Amniotic stem cell (primary cell): ENCODE measurements at places on chromosomes 13 and 19.

GRCh38 chr19:56946159-56946558, 105.6 kb upstream of the PEG3 start:
- DNase-seq, result no peak

DNA sequence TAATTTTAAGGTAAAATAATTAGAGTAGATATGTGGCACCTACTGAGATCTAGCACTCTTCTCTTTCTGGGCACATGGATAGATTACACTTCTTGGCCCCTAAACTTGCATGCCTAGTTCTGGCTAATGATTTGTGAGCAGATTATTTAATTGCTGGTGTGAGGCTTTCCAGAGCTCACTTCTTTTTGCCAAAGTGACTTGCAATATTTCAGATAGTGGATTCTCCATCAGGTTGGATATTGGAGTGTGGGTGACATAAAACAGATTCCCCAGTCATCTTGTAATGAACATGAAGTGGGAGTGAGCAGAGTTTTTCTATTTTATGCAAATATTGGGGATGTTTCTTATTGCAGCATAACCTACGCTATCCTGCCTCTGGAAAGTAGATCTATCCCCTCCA, 247.9 kb downstream of the KLF5 start:
- DNase-seq, result no peak

DNA sequence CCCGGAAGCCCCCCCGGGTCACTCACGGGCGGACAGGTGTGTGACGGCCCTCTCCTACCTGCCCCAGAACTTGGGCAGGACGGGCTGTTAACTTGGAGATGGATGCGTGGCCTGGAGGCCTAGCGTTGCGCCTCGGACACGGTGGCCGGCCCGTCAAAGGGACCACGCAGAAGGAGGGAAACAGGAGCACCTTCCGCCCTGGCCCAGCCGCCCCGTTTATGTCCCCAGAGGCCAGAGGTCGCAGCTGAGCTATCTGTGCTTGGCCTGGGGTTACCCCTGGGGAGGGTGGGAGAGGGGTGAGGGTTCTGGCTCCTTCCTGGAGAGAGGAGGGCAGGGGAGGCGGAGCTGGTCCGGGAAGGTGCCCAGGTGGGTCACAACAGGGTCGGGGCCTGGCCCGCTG, 35.6 kb downstream of the GADD45B start:
- DNase-seq, result no peak

DNA sequence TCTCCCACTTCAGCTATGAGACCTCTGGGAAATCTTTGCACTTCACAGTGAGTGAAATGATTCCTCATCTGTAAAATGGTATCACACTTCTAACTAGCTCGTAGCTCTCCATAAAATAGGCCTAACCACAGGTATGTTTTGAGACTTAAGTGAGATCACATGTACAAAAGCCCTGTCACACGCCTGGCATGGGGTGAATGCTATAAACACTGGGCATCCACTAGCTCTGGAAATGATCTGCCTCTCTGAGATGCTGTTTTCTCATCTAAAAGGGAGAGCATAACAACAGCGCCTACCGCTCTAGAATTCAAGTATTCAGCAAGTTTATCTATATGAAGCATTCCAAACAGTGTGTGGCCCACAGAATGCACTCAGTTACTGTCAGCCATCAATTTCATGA, 2.2 kb downstream of the AKT2 start:
- DNase-seq, result no peak

- no peak for DNase-seq
Observed at GRCh38 chr13:113650275-113650674, 7.7 kb downstream of the ATP4B start.

DNA sequence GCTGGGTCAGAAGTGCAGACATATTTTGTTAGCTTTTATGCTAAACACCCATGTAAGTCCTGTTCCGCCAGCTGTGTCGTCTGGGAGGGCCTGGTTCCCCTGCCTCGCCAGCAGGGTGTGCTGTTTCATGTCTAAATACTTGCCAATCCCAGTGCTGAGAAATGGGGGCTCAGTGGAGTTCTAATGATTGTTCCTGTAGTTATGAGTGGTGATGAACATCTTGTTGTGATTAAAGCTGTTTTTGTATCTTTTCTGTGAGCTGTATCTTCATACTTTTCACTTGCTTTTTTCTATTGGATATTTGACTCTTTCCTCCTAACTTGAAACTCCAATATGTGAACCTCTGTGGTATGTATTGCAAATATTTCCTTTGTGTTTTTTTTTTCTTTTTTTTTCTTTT, 32.7 kb downstream of the KDM4B start:
- DNase-seq, result no peak

- no peak for DNase-seq
Observed at GRCh38 chr19:7552781-7553180, 17.3 kb downstream of the PNPLA6 start.

DNA sequence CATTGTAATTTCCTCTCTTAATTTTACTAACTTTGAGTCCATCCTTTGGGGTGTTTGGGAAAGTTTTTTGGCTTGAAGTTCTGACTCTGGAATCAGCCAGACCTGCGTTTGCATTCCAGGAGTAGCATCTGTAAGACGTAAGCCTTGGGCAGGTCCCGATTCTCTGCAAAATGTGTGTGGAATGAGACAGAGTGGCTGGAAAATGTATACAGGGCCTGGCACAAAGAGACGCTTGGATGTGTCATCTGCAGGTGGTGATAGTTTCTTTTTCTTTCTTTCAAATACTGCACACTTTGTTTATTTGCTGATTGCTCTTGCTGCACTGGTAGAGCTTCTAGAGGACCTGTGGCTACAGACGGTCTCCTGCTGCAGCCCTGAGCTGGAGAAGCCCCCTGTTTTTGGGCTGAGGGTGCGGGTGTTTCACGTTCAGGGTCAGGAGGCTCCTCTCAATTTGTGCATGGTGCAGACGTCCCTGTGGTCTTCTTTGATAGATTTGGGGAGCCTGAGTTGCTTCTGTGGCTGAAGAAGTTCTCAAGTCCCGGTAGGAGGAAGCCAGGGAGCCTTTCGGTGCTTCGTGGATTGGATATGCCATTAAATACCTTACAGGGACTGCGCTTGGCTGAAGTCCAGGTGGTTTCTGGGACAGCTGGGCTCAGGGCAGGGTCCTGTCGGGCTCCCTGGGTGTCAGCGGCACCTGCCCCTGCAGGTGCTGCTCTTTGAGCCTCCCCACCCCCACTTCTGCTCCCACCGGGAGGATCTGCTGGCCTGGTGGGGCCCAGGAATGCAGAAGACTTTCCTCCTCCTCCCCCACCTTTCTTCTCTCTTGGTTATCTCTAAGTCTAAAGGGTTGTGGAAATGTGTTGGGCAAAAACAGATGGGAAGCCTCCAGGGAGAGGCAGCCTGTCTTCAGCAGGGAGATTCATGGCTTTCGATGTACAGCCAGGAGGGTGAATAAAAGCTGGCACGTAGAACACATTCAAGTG, 44.0 kb upstream of the GAS6 start:
- no peak for DNase-seq

DNA sequence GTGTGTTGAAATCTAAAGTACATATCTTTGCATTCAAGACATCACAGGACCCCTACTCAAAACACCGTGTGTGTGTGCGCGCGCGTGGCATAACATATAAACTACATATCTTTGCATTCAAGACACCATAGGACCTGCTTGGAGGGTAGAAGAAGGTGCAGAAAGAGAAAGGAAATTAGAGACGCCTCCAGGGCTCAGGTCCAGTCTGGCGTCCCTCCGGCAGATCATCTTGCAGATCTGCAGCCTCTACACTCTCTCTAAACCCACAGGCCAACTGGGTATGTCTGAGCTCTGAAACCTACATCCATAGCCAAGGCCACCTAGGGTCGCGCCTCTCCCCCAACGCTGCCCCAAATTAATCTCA, 659 bp upstream of the PAFAH1B3 start:
- no peak for DNase-seq

DNA sequence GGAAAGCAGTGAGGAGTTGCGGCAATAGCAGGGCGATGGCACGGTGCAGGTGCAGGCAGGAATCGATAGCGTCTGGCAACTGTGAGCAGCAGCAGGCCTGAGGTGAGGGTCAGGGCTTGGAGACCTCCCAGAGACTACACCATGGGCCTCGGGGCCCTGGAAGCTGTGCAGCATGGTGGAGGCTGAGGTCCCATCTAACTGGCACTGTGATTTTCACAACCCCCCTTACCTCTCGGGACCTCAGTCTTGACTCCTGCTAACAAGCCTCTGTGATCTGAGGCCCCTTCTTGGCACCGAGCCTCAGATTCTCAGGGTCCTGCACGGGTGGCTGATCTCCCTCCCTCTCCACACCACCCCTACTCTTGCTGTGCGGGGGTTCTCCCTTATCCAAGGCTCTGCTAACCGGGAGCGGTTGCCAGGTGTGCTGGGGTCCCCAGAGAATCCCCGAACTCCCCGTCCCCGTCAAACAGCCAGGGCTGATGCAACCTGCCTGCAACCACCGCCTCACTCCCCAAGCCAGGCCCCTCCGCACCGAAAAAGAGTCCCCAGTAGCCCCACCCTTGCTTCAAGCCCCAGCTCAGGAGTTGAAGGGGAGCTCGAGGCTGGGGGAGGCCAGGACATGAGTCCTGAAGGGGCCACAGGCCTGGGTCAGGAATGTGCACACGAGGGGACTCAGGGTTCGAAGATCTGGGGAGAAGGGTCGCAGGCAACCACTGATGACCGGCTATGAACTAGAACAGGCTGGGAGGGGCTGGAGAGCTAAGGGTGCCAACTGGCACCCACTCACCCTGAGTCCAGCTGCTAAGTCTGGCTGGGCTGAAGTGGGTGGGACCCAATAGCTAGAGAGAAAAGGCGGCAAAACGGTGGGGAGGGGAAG, 4.8 kb upstream of the ATF5 start:
- no peak for DNase-seq

DNA sequence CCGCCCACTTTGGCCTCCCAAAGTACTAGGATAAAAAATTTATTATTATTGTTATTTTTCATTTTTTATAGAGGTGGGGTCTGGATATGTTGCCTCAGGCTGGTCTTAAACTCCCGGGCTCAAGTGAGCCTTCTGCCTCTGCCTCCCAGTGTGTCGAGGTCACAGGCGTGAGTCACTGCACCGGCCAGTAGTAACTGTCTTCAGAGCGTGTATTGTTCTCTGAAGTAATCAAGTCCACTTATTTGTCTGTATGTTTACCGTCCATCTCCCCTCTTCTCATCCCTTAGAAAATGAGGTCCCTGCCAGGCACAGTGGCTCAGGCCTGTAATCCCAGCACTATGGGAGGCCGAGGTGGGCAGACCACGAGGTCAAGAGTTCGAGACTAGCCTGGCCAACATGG, 18.2 kb upstream of the SULT2B1 start:
- no peak for DNase-seq

DNA sequence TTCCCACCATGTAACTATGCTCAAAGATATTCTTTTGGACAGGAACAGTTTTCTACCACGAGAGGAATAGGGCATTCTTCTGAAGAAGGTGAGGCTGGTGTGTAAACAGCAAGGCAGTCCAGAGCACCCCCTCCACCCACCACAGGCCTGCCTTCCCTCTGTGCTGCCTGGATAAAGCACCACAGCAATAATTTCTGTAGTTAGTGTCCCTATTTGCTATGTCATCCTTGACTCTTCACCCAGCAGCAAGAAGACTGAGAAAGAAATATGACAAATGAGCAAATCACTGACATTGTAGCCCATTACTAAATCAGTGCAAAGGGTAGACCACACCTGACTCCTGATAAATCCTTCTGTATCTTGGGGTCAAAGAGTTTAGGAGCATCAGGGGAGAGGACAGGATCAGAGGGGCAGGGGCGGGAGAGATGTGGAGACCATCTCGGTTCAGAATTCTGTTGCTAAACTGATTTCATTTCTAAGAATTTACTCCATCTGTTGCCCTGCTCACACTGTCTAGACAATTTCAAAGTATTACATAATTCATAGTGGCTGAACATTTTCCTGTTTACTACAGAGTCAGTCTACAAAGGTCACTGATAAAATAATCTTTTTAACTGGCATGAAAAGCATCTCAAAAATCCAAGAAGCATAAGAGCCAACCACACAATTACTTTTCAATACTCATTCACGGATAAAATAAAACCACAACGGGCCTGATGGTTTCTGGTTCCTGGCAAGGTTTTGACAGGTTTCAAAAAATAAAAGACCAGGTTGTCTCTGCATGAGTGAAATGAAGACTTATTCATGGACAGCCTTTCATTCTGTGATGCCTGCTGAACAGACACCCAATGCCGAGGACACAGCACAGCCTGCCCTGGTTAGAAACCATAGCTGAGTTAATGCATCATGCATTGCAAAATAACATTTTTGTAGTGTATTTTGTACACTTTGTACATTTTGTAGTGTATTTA, 88.4 kb upstream of the IRS2 start:
- DNase-seq, result no peak

DNA sequence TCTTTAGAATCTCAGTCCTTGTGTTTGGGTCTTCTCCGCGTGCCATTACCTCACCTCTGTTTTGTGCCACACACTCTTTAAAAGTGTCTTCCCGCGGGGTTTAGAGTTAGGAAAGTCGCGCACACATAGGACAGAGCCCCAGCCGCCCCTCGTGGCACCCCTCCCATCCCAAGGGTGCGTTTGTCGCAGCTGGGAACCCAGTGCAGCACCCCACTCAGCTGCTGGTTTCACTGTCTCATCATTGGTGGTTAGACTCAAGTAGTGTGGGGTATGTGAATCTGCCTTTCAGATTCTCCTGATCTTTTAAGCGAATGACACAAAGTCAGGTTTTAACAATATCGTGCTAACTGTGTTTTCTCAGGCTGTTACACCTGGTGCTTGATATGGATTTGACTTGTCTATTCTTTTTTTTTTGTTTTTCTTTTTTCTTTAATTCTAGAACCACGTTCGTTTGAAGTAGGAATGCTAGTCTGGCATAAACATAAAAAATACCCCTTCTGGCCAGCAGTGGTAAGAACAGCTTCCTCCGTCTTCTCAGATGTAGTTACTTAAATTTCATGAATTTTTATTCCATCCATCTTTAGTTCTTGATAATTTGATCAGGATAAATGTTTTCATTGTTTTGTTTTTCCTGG, 19.5 kb upstream of the NDUFS7 start:
- DNase-seq, result no peak

DNA sequence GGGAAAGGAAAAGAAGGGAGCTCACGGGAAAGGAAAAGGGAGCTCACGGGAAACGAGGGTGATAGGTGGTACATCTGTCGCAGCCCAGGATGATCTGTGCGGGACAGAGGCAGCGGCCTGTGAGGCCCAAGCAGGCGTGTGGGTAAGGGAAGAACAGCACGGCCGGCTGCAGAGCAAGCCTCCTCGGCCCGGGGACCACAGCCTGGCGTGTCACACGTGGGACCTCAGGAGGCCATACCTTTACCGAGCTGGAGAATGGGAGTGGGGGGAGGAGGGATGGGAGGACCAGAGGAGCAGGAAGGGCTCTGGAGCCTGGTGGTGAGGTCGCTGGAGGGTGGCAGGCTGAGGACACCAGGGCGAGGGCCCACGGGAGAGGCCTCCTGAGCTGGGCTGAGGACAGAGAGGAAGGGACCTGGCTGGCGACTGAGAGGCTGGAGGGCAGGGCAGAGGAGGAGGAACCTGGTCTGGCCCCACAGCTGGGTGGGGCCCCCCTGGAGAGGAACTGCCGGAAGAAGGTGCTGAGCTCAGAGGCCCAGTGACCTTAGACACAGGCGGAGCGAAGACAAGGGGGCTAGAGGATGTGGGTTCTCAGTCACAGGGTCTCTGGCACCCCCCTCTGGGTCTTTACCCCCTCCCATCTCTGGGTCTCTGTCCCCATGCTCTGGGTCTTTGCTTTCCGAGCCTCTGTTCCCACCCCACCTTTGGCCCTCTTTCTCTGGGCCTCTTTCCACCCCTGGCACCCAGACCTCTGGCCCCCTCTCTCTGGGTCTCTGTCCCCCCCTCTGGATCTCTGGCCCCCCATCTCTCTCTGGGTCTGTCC, 2.9 kb upstream of the FTL start:
- no peak for DNase-seq
